ENCODE measurements at places on chromosomes 5 and 9.

GRCh38 chr5:80656425-80656824 is 1.6 kb upstream of the DHFR start:
- DNase-seq, result no peak

GRCh38 chr5:79837761-79838551 is 148.3 kb downstream of the CMYA5 start:
- DNase-seq, result no peak

- no peak for DNase-seq
These were observed 361.5 kb upstream of the CDH10 start for GRCh38 chr5:25006237-25006636.

DNA sequence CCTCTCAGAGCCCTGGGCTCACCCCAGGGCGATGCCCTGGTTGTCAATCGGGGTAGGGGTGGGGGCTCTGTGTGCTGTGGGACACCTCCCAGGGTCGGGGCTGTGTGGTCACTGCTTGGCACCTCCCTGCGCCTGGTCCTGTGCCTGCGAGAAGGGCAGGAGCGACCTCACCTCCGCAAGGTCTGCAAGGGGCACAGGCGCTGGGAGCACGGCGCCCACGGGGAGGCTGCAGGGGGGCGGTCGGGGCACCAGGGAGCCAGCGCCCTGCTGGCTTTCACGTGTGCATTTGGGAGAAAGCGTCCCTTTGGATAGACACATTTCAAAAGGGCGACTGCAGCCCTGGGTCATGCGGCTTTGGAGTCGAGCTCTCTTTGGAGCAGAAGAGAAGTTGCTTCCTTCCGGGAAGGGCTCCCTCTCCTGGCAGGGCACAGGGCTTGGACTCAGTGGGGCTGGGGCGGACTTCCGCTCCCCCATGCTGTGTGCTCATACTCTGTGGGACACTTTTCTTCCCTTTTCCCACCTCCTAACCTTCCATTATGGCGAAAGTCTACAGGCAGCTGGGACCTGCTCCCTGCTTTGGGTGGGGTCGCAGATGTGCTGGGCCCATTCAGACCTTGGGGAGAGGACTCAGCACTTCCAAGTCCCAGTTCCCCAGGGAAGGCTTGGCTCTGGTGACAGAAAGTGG is 52.9 kb upstream of the SLC28A3 start:
- DNase-seq, result no peak

GRCh38 chr5:138974227-138975063 is 99.3 kb upstream of the LRRTM2 start:
- DNase-seq, result no peak

- DNase-seq, result no peak
These were observed 47.9 kb downstream of the TNFSF15 start for GRCh38 chr9:114757984-114758383.

- DNase-seq, result no peak
These were observed 100.7 kb upstream of the IRX4 start for GRCh38 chr5:1983401-1983800.

DNA sequence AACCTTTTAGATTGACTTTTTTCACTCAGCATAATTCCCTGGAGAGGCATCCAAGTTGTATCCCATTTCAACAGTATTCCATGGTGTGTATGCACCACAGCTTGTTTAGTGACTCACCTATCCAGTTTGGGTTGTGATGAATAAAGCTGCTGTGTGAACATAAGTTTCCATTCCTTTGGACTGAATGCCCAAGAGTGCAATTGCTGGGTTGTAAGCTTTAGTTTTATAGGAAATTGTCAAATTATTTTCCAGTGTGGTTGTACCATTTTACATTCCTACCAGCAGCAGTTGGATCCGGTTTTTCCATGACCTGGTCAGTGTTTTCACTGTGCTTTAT is 60.9 kb upstream of the TMED7 start:
- no peak for DNase-seq
